ENCODE measurements at places on chromosomes 12 and 14.

DNA sequence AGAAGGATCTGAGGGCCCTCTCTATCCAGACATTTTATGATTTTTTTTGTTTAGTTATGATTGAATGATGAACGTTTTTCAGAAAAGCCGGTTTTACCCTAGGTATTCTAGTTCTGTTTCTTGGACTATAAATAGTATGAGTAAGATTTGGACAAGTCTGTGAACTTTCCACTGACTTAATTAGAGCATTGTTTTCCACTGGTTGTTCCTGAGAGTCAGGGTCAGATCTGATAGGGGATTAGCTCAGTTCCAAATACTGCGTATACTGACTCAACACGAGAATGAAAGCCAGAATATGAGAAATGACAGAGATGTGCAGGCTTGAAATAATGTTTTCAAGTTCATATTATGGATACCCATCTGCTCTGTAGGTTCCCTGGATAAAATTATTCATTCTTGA is 361.6 kb downstream of the AEBP2 start:
- no peak for DNase-seq

- no peak for DNase-seq
These were observed 2.3 kb upstream of the ESPL1 start for GRCh38 chr12:53265783-53266182.

DNA sequence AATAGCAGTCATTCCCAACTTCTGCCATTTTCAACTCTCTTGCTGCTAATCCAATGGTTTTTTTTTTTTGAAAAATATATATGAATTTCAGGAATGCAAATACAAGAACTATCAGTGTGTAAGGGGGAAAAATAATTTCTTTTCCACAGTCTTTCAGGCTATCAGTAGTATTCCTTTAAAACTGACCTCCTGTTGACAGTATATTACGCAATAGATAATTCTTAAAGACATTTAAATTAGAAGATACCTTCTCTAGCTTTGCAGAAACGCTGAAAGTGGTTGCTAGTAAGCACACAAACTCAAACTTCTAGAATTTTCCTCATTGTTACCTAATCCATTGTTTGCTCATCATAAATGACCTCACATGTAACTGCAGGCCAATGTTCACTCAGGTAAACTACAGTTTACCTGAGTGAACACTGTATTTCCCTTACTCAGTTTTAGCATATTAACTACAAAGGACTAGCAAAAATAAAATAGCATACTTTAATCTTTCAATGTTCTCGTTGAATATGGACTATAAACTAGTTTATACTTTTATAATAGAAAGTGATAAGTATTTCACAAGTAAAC is at the start of gene C12orf50:
Gene C12orf50 (minus strand): TSS at position 309 of the 573 bp plus-strand sequence. CDS start 2,439 bp downstream, outside the sequence.
- no peak for DNase-seq

- DNase-seq: no peak
These were observed 82.9 kb upstream of the MAP1LC3B2 start for GRCh38 chr12:116476227-116476822.

DNA sequence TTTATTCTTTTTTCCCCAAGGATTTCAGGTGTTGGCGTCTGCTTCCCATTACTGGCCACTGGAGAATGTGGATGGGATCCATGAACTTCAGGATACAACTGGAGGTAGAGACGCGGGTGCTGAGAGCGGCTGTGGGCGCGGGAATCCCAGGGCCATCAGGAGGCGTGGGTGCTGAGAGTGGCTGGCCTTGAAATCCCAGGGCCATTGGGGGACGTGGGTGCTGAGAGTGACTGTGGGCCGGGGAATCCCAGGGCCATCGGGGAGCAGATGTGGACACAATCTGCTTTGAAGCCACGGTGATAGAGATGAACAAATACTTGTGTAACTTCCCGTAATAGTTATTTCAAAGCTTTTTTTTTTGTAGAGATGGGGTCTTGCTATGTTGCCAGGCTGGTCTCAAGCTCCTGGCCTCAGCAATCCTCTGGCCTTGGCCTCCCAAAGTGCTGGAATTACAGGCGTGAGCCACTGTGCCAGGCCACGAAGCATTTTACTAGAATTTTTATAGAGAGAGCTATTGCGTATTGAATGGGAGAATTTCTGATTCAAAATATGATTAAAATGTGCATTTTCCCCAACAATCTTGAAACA is 12.8 kb downstream of the ADGRD1 start:
- DNase-seq: no peak

DNA sequence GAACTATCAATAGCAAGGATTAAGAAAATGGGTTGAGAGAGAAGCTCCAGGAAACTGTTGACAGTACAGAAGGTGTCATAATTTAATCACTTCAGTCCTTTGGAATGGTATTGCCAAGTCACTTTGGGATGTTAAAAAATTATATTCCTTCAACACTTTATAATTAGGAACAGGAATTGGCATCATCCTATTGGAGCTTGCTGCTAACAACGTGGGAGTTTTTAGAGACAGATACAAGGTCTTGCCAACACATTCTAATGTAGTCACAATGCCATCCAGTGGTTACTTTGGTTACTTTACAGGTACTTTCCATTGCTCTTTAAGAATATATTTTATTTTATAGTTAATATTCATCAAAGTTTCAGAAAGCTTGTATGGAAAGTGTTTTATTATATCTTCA is 310.1 kb downstream of the SYT1 start:
- no peak for DNase-seq

DNA sequence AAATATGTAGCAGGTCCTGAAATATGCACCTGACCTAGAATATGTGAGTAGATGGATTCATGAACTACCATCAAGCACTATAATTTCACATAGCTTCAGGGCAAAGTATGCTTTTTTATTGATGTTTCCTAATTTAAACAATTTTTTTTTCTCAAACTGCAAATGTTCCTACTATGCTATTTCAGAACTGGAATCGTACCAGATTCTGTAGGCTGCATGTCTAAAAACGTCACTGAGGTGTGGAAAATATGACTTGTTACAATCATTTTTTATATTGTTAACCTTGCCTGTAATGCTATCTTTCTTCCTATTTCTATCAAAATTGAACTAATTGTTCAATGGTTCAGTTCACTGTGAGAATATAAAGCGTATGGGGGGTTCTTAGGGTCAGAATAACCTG is 78.0 kb upstream of the RERGL start:
- DNase-seq: no peak

- DNase-seq: no peak
These were observed 6.7 kb downstream of the REC8 start for GRCh38 chr14:24178399-24179178.

GRCh38 chr12:82981150-82981549 is 294.4 kb downstream of the TMTC2 start:
- DNase-seq: no peak

GRCh38 chr14:60309867-60310552 is 61.0 kb downstream of the PPM1A start:
- DNase-seq: no peak

Data from midbrain (tissue), 1 donor.